ENCODE measurements at places on chromosomes 13 and 19.

- DNase-seq = no peak
Observed at GRCh38 chr19:2021453-2022140, 6.1 kb upstream of the BTBD2 start.

GRCh38 chr13:58919551-58919950, 1244.2 kb downstream of the DIAPH3 start:
- no peak for DNase-seq

DNA sequence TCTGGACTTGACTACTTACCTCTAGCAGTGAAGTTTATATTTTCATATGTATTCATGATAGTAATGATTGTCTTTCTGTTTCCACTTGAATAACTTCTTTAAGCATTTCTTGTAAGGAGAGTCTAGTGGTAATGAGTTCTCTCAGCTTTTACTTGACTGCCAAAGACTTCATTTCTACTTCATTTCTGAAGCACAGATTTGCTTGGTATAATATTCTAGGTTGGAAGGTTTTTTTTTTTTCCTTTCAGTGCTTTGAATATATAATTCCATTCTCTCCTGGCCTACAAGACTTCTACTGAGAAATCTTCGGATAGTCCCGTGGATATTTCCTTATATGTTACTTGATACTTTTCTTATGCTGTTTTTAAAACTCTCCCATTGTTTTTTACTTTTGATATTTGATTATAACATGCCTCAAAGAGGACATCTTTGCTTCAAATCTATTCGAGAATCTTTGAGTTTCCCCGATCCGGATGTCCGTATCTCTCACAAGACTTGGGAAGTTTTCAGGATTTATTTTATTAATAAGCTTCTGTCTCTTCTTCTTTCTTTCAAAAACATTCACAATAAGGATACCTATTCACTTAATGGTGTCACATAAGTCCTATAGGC, 1560.0 kb downstream of the PCDH9 start:
- DNase-seq = no peak

- DNase-seq = no peak
Observed at GRCh38 chr13:71912524-71912923, 45.5 kb upstream of the DACH1 start.

- DNase-seq = no peak
Observed at GRCh38 chr19:42693760-42694350, 46.4 kb downstream of the PSG3 start.

DNA sequence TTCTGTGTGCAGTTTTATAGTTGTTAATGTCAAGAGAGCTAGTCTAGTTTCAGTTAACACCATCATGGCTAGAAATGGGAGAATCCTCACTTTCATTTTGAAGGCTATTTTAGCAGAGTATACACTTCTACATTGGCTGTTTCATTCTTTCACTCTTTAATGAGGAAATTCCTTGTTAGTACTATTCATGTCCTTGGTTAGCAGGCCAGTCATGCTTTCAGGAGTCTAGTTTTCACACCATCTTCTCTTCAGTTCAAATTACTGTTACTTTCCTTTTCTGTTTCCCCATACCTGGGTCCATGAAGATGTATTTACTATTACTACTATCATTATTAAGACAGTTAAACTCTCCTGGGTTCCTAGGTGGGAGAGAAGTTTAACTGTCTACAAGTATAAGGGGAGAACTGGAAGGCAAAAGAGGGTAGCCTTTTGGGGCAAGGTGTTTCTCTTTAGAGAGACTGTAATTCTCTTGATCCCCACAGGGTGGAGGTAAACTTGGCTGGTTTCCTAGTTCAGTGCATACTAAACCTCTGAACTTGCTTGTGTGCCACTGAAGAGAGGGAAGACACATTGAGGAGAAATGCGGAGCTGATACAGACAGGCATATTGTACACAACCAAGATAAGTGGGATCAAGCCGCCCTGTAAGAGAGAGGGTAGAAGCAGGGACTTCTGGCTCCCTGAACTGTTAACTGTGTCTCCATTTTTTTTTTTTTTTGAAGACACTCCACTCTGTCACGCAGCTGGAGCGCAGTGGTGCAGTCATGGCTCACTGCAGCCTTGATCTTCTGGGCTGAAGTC, 41.3 kb upstream of the IGFL4 start:
- DNase-seq = peak; percentile 2

GRCh38 chr19:2270157-2270422, 11.9 kb downstream of the PEAK3 start:
- no peak for DNase-seq

GRCh38 chr19:47757617-47758442, 12.5 kb downstream of the NOP53 start:
- DNase-seq = no peak

- no peak for DNase-seq
Observed at GRCh38 chr13:80884056-80884785, 543.3 kb upstream of the SPRY2 start.

- no peak for DNase-seq
Observed at GRCh38 chr13:25292301-25292700, 5.0 kb upstream of the MTMR6 start.

- DNase-seq = no peak
Observed at GRCh38 chr13:39840201-39840600, 184.7 kb downstream of the COG6 start.

DNA sequence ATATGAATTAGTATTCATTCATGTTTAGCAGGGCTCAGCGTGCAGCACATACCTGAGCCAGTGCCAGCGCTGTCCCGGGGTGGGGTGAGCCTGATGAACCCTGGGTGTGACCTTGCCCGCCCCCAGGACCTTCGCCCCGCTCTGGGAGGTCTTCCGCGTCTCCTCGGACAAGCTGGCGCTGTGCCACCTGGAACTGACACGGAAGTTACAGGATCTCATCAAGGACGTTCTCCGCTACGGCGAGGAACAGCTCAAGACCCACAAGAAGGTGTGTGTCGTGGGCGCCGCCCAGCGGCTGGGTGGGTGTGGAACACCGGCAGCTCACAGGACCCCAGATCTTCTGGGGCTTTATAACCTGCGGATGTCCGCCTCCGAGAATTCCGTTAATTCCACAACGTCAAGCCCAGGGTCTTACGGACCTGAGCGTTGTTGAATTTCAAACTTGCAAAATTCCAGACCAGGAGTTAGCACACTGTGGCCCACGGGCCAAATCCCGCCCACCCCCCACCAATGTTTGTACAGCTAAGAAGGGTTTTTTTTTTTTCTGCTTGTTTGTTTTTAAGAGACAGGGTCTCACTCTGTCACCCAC, 15.4 kb downstream of the FCHO1 start:
- no peak for DNase-seq

DNA sequence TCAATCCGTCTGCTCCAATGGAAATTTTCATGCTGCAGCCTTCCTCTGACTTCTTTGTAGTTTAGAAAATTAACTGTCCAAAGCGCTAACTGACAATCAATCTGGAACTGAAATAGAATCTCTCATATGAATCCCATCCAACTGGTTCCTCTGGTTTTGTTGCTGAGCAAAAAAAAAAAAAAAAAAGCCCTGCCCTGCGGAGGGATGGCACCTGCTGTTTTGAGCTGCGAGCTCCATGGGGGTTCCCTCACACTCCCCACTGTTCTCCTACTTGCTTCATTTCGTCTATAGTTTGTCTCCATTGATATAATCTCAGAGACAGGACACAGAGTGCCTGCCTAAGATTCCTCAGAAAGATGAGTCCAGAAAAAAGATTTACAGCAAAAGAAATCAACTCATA, 33.4 kb downstream of the FAAP24 start:
- no peak for DNase-seq

- DNase-seq = no peak
Observed at GRCh38 chr13:63864171-63864902, 2448.7 kb upstream of the PCDH20 start.
